ENCODE measurements at places on chromosomes 13 and 19.

DNA sequence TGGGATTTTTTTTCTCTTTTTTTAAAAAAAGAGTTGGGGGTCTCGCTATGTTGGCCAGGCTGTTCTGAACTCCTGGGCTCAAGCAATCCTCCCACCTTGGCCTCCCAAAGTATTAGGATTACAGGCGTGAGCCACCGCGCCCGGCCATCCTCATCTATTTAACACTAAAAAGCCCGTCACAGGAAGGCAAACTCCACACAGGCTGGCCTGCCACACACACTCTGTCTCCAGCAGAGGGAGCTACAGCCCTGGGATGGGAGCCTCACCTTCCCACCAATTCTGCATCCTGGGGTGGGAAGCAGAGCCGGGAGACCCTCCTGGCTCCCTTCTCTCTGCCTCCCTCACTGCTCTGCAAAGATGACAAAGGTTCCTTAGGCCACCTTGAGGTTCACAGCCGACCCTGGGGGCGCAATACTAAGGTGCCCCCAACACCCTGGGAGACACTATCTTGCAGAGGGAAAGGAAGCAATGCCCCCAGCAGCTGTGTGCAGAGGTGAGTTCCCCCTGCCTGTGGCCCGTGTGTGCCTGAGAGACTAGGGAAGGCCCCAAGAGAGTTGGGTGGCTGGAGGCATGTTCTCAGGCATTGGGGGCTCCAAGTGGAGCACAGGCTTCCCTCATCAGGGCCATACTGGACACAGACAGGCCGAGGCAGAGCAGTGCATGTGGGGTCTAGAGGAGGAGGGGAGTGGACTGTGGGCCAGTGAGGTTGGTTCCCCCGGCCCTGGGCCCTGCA lies 27.4 kb upstream of the TIMM44 start:
- DNase-seq: peak; percentile 45

- DNase-seq: no peak
These were observed 36.4 kb upstream of the EHD2 start for GRCh38 chr19:47676811-47677210.

- peak; percentile 25 for DNase-seq
These were observed 60.9 kb upstream of the MED4 start for GRCh38 chr13:48155848-48156247.

GRCh38 chr13:108549934-108550333 lies 79.5 kb upstream of the MYO16 start:
- DNase-seq: no peak

DNA sequence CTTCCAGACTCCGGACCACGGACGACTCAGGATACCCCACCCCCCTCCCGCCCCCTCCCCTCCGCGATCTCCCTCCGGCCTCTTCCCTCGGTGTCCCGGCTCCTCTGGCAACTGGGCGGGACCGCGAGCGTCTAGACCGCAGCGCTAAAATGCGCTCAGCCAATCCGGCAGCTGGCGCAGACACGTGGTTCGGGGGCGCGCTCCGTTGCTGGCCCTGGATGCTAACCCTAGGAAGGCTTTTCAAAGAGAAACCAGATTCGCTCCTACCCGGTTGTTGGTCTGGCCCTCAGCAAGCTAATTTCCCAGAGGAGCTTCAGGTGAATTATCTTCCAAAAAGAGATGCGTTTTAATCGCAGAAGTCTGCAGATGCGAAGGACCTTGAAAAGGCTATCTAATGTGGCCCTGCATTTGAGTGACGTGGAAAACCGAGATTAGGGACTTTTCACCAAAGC lies at the start of gene DZIP1:
Gene DZIP1, minus strand, starts transcription at position 106 of the 452 bp plus-strand sequence. CDS start 2,677 bp downstream, outside the sequence.
- DNase-seq: no peak

GRCh38 chr13:64551755-64552154 lies 2678.4 kb downstream of the PCDH9 start:
- no peak for DNase-seq

DNA sequence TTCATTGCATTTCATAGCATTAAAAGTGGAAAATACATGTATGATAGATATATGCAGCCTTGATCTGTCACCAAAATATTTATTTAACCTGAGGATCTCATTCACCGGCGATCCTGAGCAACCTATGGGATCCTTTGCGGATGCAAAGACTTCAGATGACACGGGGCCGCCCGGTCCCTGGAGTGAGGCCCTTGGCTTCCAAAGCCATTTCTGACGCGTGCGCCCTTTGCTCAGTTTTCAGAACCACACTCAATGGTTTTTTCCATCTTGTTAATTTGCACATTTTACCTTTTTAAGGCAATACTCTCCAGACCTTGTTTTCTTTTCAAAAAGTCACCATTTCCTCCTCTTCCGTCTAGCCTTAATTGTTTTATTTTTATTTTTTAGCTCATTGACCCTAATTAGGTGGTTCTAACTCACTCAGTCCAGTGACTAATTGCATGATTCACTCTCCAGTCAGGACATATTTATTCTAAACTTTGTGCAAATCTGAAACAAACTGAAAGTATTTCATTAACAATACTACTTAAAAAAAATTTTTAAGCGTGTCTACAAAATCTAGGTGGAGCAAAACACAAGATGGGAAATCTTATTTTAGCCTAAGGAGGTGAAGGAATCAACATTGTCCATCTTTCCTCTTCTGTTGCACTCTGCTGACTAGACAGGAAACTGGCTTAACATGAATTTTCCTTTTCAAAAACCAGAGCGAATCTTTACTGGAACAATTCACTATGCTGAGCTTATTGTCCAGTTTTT lies 47.9 kb downstream of the COL4A1 start:
- DNase-seq: no peak

GRCh38 chr13:95217920-95218830 lies 83.1 kb downstream of the ABCC4 start:
- no peak for DNase-seq

DNA sequence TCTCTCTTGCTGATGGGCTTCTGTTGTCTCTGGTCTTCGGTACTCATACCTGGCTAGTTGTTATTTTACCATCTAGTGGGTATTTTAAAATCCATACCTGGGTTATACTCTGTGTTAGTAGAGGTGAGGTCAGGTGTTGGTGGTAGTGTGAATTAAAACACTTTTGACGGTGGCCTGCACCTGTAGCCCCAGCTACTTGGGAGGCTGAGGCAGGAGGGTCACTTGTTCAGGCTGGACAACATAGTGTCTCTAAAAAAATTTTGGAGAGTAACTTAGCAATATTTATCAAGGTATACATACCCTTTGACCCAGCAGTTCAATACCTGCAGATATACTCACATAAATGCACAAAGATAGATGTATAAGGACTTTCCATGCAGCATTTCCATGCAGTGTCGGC lies 55.4 kb downstream of the GSX1 start:
- DNase-seq: no peak

DNA sequence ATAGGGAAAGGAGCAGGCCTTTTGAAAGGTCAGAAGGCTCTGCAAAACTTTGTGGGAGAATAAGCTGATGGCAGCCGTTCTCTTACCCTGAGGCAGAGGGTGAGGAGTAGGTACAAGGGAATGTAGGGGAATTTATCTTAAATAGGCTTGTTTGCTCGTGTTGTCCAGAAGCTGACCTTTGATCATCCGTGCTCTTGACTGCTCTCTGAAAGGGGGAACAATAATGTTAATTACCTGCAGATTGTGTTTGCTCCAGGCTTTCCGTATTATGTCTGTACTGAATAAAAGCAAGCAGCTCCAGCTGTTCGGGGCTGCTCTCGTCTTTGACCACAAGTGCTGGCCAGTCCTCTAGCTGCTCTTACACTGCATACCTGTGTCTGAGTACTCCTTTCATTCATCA lies 116.3 kb downstream of the ZNF429 start:
- no peak for DNase-seq

- DNase-seq: peak; percentile 71
These were observed 1.1 kb downstream of the PPP1R12C start for GRCh38 chr19:55116232-55116858.

DNA sequence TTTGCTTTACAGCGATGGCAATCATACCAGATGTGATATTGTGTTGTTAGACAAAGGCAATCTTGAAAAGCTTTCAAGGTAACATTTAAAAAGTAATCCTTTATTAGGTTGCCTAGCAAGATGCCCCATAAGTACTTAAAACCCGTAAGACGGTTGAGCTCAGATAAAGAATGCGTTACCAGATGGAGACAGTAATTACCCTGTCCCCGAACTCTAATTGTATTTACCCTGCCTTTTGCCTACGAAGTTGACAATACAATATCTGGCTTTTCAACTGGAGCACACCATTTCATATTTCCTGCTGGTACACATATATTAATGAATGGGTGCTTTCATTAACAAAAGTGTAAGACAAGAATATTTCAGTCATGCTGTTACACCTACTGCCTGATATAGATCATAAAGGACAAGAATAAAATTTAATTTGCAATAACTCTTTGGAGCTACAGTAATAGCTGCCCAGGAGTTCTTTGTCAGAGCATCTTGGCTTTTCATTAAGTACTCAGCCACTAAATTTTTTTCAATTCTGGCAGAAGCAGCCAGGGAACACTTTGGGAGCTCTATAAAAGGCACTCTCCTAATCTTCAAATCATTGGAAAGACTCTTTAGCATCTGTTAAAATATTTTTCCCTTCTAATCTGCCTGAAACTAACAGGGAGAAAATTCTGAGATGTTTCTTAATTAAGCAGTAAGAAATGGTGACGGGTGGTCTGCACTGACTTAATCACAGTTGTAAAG lies 63.8 kb downstream of the DCT start:
- DNase-seq: no peak

GRCh38 chr13:74206061-74206561 lies 71.9 kb upstream of the KLF12 start:
- no peak for DNase-seq

GRCh38 chr19:56066152-56067023 lies 54.7 kb downstream of the ZNF787 start:
- DNase-seq: peak; percentile 65

DNA sequence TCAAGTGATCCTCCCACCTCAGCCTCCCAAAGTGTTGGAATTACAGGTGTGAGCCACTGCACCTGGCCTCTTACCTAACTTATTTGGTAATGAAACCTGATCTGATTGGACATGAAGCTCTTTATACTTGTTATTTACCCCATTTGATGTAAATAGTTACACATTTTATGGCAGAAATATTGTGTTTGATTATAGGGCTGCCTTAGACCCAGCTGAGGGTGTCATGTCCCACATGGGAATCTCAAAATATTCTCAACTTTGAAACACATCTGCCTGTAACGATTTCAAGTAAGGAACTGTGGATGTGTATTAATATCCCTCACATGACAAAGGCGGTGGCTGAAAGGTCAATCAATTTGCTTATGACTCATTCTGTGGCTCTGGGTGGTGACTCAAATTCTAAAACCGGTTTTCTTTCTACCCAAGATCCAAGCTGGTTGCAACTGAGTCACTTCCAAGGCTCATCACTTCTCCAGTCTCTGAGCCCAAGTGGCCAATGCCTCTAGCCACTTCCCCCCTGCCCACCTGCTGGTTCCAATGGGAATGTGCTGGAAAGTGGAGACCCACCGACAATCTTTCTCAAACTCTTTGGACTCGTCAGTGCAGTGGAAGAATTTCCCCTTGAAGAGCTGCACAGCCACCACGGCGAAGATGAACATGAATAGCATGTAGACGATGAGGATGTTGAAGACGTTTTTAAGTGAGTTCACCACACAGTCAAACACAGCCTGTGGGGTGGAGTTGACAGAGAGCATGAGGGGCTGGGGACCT lies 110.9 kb downstream of the IER2 start:
- no peak for DNase-seq

GRCh38 chr19:9645472-9645871 lies 24.4 kb upstream of the ZNF561 start:
- no peak for DNase-seq

DNA sequence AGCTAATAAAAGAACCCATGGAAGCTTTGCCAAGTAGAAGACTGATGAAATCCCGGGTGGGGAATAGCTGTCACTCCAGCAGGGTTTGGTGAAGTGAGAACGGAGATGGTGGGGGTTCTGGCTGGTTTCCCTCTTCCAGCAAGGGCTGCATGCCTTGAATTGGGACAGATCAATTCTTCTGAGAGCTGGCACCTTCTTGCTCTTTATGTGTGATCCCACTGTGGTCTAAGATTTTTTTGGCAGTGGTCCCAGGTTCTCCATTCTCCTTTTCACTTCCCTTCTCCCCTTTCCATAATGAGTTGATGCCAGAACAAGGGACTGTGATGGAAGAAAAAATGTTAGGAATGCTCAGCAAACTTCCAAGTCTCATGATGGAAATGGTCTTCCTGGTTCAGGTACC lies 50.0 kb downstream of the TNFSF11 start:
- DNase-seq: no peak

DNA sequence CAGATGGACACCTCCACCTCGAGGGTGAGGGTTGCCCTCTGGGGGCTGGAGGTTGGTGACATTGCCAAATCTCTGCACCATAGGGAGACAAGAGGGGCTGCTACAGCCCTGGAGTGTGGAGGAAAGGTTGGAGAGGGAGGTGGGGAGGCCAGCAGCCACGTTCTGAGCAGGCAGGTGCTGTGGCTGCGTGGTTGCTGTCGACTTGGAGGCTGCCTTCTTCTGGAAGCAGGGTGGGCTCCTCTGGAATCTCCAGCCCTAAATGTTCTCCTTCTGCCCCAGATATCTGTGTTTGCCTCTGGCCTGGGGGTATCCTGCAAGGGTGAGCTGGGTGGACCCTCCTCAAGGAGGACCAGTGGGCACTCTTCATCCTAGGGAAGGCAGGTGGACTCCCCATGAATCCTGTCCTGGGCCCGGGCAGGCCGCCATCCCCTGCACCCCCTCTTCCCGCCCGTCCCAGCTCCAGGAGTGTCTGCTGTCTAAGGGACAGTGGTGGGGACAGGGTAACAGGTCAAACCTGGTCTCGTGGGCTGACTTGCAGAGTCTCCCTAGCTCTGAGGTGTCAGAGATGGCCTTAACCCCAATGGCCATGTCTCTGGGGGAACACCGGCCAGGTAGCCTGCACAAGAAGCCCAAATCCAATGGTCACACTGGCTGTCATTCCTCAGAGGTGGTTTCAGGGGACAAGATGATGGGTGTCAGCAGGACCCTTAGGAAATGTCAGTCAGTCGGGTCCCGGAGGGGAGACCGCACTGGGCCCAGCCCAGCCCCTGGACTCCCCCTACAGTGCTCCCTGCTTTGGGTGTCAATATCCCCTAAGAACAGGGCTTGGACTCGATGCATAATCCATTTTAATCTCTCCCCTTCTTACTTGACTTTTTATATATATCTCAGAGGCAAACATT lies 32.3 kb upstream of the ZNF536 start:
- no peak for DNase-seq

GRCh38 chr13:98144027-98144741 lies 1.3 kb downstream of the FARP1 start:
- DNase-seq: no peak

DNA sequence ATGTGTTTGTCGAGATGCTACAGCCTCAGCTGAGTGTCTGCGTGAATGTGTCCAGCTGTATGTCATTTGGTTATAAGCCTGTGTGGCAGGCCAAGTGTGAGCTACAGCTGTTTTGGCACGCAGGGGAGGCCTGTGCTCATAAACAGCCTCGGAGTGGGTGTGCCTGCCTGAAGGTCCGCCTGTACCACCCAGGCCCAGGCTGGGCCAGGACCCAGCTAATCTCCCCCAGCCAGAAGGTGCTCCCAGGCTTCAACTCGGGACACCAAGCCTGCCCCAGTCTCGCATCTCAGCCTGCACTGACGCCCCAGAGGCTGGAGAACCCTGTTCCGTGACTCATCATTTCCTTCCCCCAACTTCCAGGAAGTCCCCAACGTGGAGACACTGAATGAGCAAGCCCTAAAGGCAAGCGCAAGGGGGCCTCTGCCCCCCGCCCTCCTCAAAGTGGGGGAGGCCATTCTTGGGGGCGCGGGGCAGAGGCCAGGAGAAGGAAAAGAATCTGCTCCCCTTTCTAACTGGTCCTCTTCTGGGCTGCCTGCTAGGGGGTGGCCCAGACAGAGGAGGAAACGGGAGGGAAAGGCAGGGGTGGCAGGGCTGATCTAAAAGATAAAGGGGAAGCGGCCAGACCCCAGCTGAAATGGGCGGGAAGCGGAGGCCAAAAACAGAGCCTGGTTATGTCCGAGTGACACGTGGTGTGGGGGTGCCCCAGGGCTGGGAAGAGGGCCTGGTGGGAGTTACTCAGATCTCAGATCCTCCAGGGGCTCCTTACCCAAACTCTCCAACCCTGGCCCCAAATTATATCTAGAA lies 2.0 kb downstream of the SLC1A5 start:
- DNase-seq: peak; percentile 83
